ENCODE measurements at places on chromosomes 12 and 14. TPM values are rescaled to one million over a fixed set of nuclear protein-coding genes. Genes with fewer than 3 reads are reported as not detected.

Gene CYP27B1
- polyA plus RNA-seq = 33.6 TPM

Gene HNF1A
- not detected for polyA plus RNA-seq

Gene KRT2
- 0.69 TPM for polyA plus RNA-seq

Gene SLCO1B1
- polyA plus RNA-seq = not detected

Gene AVPR1A
- not detected for polyA plus RNA-seq

Gene FAM181A
- polyA plus RNA-seq = not detected

Gene TXNDC16
- 1.9 TPM for polyA plus RNA-seq

Gene CLEC12A
- not detected for polyA plus RNA-seq

Gene SAMD15
- polyA plus RNA-seq = 0.77 TPM

Gene KCNJ8
- polyA plus RNA-seq = not detected

Gene BTBD7
- 23.2 TPM for polyA plus RNA-seq

Gene OR6C2
- not detected for polyA plus RNA-seq

Gene KRT79
- 0.09 TPM for polyA plus RNA-seq

Gene FGF6
- not detected for polyA plus RNA-seq

Gene PLCZ1
- 0.15 TPM for polyA plus RNA-seq

Gene PNN
- polyA plus RNA-seq = 16.2 TPM

Gene OGFOD2
- 14.1 TPM for polyA plus RNA-seq

Gene VRTN
- not detected for polyA plus RNA-seq

Gene RPS26
- polyA plus RNA-seq = 1,841 TPM

Gene KLHL42
- polyA plus RNA-seq = 27.2 TPM

Gene SART3
- polyA plus RNA-seq = 19.0 TPM

Gene GSC
- polyA plus RNA-seq = not detected

Gene LHX5
- 0.10 TPM for polyA plus RNA-seq

Gene CCDC85C
- 13.2 TPM for polyA plus RNA-seq

Gene KRT71
- polyA plus RNA-seq = not detected

Gene DYNLL1
- polyA plus RNA-seq = 636 TPM

Gene TMEM30B
- polyA plus RNA-seq = 5.6 TPM

Gene OR10AD1
- not detected for polyA plus RNA-seq

Gene ALG10
- 7.5 TPM for polyA plus RNA-seq

Gene KRT78
- 1.7 TPM for polyA plus RNA-seq

Gene GARIN6
- polyA plus RNA-seq = not detected

Gene TAS2R9
- polyA plus RNA-seq = not detected

Gene TMEM52B
- not detected for polyA plus RNA-seq

Gene LBHD2
- polyA plus RNA-seq = not detected

Gene TMEM120B
- 6.9 TPM for polyA plus RNA-seq

Gene STAC3
- 0.62 TPM for polyA plus RNA-seq

Gene CEBPE
- polyA plus RNA-seq = not detected

Gene HHIPL1
- 0.11 TPM for polyA plus RNA-seq

Gene PRB2
- polyA plus RNA-seq = 0.18 TPM

Gene GDF3
- not detected for polyA plus RNA-seq

Gene PROX2
- not detected for polyA plus RNA-seq

Gene ACSS3
- polyA plus RNA-seq = 0.17 TPM

Gene GPATCH2L
- 28.8 TPM for polyA plus RNA-seq

Gene GYS2
- not detected for polyA plus RNA-seq

Gene CPSF2
- polyA plus RNA-seq = 67.9 TPM

Gene SYT1
- polyA plus RNA-seq = 4.6 TPM

Gene RHOJ
- 0.26 TPM for polyA plus RNA-seq

Gene TPCN1
- polyA plus RNA-seq = 8.0 TPM

Gene DCAF5
- 29.5 TPM for polyA plus RNA-seq

Gene ITPK1
- polyA plus RNA-seq = 68.9 TPM

Gene ATF1
- polyA plus RNA-seq = 44.1 TPM

Gene FLRT2
- 69.2 TPM for polyA plus RNA-seq

Gene PSMD9
- polyA plus RNA-seq = 90.5 TPM

Gene CSAD
- polyA plus RNA-seq = 7.9 TPM

Gene SMARCD1
- 91.5 TPM for polyA plus RNA-seq
